ENCODE measurements at places on chromosomes 4 and X.

- DNase-seq, result no peak
Measured at GRCh38 chrX:82756272-82756671, 751.8 kb upstream of the POU3F4 start.

- DNase-seq, result no peak
Measured at GRCh38 chr4:148445071-148445859, 3.1 kb upstream of the NR3C2 start.

GRCh38 chr4:1793496-1793840, 375 bp downstream of the FGFR3 start:
- no peak for DNase-seq

DNA sequence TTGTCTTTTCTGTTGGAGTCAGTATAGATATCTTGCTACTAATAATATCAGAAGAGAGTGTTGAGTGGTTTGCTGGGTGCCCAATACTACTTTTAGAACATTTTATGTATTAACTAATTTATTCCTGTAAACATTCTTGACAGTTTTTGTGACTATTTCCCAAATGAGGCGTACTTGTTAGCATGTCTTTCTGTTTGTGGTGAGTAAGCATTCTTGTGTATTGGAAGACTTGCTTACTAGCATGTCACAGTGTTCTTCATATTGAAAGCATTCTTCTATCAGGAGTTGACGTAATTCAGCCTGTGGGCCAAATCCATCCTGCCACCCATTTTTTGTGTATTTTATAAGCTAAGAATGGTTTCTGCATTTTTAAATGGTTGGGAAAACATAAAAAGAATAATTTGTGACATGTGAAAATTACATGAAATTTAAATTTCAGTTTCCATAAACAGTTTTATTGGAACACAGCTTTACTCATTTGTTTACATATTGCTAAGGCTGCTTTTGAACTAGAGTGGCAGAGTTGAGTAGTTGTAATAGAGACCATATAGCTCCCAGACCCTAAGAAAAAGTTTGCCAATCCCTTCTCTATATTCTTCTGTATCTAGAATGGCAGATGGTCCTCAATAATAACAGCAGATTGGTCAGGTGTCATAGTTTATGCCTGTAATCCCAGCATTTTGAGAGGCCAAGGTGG, 20.4 kb downstream of the REPS2 start:
- DNase-seq, result no peak

DNA sequence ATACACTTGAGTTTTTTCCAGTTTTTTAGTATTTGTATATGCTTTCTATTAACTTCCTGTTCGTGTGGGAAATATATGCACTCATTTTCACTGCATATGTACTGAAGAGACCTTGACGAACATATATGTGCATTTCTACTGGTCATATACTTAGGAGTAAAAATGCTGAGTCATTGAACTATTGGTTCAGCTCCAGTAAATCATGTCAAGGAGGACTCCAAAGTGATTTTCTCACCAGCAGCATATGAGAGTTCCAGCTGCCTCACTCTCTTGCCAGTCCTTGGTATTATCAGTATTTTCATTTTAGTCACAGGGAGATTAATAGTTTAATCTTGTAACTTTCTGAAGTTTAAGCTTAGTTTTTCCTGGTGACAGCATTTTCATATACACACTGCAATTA, 2750.2 kb downstream of the ARAP2 start:
- no peak for DNase-seq

DNA sequence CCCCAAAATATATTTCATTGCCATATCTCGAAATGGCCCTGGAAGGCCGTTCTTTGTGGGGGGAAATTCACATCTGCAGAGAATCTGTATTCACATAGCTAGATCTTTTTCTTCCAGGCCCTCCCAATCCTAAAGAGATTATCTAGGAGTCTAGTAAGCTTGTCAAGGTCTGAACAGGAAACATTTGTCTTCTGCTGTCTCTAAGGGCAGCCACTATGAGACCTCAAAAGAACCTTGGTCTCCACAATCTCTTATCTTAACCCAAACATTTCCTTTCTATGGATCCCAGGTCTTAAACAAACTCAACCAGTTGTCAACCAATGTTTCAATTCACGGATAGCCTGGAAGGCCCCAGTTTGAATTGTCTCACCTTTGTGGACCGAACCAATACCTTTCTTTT, 45.0 kb downstream of the CRLF2 start:
- no peak for DNase-seq

DNA sequence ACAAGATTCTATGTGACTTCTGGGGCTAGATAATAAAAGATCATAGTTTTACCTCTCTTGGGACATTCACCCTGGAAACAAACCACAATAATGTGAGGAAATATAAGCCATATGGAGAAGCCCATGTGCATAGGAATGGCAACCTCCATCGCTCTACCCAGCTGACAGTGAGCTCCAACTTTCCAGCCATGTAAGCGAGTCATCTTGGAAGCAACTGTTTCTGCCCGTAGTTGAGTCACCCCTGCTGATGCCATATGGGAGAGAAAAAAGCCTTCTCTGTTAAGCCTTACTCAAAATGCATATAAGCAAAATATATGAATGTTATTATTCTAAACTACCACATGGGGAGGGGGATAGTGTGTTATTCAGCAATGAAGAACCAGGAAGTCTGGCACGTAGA, 31.4 kb upstream of the RELL1 start:
- no peak for DNase-seq

- no peak for DNase-seq
Measured at GRCh38 chr4:140243278-140243753, 89.3 kb upstream of the MAML3 start.

DNA sequence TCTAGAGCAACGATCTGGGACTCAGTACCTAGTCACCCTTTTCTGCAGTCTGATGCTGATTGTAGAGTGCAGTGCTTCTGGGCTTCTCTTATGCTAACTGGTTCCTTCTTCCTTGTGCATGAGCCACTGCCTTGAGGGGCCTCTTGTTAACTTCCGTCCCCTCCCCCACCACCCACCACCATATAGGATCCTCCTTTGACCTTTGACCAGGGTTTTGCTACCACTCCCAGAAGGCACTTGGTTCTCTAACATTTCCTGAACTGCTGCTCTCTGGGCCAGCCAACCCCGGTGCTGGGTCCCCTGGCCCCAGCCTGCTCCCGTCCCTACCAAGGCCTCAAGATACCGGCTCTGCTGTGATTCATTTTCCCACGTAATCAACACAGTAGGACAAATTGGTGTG, 104.6 kb upstream of the KLF3 start:
- no peak for DNase-seq

GRCh38 chr4:129394635-129395034, 298.7 kb downstream of the C4orf33 start:
- no peak for DNase-seq

- DNase-seq, result no peak
Measured at GRCh38 chr4:30028826-30029225, 691.3 kb upstream of the PCDH7 start.

DNA sequence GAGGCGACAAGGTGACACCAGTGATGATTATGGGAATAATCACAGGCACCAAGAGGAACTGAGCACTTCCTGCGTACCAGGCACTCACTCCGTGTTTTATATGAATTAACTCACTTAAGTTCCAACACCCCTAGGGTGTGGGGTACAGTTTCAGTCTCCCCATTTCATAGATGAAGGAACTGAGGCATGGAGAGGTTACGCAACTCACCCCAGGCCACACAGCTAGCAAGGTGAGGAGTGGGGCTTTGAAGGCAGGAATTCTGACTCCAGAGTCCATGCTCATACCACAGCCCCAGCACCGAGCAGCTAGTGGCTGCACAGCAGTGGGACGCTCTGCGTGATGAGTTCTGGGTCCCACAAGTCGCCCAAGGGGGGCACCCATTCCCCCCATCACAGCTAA, 29.9 kb downstream of the PPP2R2C start:
- no peak for DNase-seq

DNA sequence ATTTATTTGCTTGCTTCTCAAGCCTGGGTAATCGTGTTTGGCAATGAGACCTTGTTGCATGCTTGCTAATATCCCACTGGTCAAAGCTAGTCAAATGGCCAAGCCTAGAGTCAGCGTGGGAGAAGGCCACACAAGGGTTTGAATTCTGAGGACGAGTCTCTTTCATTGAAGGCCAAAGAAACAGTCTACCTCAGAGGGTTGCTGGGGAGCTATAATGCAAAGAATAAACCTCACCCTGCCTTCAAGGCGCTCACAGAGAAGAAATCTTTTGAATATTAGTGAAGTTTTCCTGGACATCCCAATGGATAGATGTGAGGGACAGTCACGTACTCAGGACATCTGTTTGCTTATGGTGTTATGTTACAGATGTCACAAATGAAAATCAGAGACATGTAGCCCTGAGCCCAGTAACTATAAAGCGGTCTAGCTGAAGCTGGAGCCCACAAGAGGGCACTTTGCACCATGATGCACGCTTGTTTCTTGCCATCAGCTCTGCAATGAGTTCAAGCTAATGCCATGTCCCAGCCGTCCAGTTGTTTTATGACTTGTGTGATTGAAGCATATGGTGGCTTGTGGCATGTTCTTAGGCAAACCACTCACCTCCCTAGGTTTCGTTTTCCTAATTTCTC, 1.1 kb upstream of the TLR3 start:
- peak; percentile 44 for DNase-seq

DNA sequence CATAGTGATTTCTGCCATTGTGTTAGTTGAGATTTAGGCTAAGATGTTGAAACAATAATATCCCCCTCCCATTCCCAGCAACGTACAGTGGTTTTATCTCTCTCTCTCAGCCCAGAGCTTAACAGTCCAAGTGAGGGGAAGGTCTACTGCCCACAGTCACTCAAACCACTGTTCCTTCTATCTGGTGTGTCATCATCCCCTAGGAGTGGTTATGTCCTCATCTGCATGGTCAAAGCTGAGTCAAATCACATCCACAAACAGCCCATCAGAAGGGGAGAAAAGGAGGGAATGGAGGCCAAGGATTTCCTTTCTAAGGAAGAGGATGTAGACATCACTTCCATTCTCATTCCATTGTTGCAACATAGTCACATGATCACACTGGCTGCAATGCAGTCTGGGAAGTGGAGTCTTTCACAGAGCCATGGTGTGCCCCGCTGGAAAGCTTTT, 42.8 kb upstream of the CHRNA9 start:
- no peak for DNase-seq

DNA sequence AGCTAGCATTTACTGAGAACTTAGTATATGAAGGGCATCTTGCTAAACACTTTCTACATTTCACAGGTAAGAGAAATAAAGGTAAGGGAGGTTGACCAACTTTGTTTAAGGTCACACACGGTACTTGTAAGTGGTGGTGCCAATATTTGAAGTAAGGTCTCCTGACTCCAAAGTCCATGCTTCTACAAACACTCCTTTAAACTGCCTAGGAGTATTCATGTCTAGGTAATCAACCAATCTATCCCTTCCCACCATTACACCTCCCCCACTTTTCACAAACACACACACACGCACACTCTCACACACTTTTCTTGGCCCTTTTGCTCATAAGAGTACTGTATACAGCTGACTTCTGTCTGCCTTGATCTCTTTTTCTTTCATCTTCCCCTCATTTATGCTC, 7.1 kb downstream of the BEX1 start:
- no peak for DNase-seq

DNA sequence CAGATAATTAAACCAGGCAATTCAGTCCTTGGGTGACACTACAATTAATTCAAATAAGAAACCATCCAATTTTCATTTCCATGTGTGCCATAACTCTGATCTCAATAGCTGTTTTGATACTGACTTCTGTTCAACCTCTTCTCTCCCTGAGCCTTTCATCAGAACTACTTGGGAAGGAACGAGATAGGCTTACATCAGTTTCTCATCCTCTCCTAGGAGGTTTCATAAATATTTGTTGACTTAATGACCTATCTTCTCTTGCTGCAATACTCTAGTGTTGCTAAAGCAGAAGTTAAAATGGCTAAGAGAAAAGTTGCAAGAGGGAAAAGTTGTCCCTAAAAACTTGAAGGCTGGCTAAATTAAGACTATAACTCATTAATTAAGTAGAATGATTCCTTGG, 41.8 kb downstream of the PRKG2 start:
- DNase-seq, result no peak

DNA sequence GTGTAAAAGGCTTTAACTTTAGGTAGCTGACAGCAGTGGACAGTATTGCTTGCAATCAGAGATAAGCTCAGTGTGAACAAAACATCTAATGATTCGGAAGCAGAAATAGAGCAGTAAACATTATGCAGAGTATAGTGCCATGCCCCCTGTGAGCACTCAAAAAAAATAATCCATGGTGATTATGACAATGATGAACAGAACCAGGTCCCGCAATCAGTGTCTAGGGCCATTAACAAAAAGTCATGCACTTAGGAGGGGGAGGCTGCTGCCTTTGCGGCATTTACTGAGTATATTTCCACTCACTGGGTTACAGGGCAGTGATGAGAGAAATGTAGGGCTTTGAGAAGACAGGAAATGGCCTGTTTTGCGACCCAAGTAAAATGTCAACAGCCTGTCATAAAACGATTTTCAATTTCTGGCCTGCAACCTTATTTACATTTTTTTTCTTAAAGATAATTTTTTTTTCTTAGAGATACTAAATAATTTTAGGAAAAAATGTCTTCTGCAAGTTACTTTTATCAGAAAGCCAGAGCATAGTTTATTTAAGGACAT, 27.3 kb upstream of the NEIL3 start:
- DNase-seq, result no peak

DNA sequence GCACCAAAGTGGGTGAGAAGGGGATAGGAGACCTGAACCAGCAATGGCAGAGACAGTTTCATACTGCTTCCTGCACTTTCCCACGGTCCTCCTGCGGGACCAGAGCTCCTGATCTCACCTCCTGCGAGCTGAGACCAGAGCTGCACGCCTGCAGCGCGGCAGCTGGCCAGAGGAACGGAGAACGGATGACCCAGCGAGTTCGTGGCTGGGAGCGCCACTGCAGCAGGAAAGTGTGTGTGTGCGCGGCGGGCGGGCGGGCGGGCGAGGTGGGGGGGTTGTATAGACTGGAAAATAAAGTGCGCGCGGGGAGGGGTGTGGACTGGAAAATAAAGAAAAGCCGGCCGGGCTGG, 16.5 kb downstream of the MCF2 start:
- DNase-seq, result no peak

- no peak for DNase-seq
Measured at GRCh38 chrX:23788946-23789345, 6.0 kb downstream of the SAT1 start.

DNA sequence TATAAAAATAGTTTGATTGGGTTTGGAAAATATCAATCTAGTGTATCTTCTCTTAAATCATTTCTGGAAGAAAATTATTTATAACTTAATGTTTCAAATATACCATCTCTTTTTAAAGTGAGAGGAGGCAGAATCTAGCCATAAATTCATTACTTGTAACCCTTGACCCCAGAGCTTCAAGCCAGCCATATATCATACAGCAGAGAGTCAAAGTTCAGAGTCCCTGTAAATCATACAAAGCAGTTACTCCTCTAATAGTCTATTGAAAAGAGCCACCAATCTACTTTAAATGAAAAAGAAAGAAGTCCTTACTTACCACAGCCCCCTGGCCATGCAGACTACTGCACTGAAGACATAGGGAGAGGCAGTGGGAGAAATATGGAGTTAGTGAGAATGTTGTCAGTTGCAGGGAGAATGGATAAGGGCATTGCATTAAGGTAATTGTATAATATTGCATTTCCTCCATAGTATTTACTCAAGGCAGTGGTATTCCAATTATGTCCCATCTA, 229.5 kb downstream of the NKX6-1 start:
- no peak for DNase-seq

- DNase-seq, result no peak
Measured at GRCh38 chr4:39339968-39340367, 26.2 kb downstream of the RFC1 start.

Data from pulmonary artery endothelial cell (primary cell).